Sigmoid colon (tissue), 7 donors: ENCODE measurements at places on chromosomes 12 and 14. TPM values are rescaled to one million over a fixed set of nuclear protein-coding genes. Genes with fewer than 3 reads are reported as not detected.

SLC41A2 gene
- 22.5 TPM for total RNA-seq

KLHL33 gene
- 0.83 TPM for total RNA-seq

SLC2A14 gene
- not detected for total RNA-seq

IQSEC3 gene
- 1.1 TPM for total RNA-seq

DNAJC22 gene
- total RNA-seq = 0.16 TPM

NRXN3 gene
- total RNA-seq = 23.2 TPM

AQP6 gene
- total RNA-seq = 0.71 TPM

PPFIA2 gene
- total RNA-seq = 3.0 TPM

LRP1-AS gene
- total RNA-seq = not detected

NAB2 gene
- total RNA-seq = 24.8 TPM

ZC2HC1C gene
- total RNA-seq = 3.6 TPM
